Sigmoid colon (tissue), 7 donors: ENCODE measurements at places on chromosomes 1 and 21. TPM values are rescaled to one million over a fixed set of nuclear protein-coding genes. Genes with fewer than 3 reads are reported as not detected.

DNA sequence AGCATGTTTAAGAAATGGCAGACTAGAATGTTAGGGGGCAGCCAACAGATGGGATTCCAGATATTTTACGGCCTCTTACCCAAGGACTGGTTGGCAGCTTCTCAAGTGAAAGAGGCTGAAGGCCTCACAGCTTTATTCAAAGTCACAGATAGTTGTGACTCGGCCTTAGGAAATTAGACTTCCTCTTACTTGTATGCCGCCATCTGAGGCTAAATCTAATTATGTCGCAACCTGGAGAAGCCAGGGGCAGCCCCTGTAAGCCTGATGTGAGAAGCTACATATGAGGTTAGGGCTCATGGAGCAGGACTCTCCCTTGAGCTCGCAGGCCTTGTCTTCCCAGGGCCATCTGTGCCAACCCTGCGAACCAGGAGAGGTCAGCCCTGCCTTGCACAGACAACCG lies 352.5 kb downstream of the HHAT start:
- DNase-seq, result no peak
- H3K4me3 ChIP-seq, result no peak overlapping the region
- no peaks in the 10 kb centered on the region for H3K36me3 ChIP-seq
- no peak overlapping the region for H3K27ac ChIP-seq

DNA sequence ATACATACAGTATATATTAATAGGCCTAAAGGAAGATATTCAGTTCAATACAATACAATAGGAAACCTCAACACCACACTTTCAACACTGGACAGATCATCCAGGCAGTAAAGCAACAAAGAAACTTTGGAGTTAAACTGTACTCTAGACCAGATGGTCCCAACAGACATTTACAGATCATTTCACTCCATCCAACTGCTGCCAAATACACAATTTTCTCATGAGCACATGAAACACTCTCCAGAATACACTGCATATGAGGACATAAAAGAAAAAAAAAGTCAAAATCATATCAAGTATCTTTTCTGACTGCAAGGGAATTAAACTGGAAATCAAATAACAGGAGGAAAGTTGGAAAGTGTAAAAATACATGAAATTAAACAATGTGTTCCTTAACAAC lies 607.5 kb upstream of the BRINP3 start:
- no peak overlapping the region for H3K27ac ChIP-seq
- no peak for DNase-seq
- no peaks in the 10 kb centered on the region for H3K27me3 ChIP-seq
- no peaks in the 10 kb centered on the region for H3K4me1 ChIP-seq
- H3K36me3 ChIP-seq, result no peaks in the 10 kb centered on the region
- H3K4me3 ChIP-seq, result no peak overlapping the region

GRCh38 chr1:206472024-206472423 lies 1.7 kb downstream of the IKBKE start:
- no peak overlapping the region for H3K27ac ChIP-seq
- H3K27me3 ChIP-seq, result no peaks in the 10 kb centered on the region
- H3K4me1 ChIP-seq, result no peaks in the 10 kb centered on the region
- no peaks in the 10 kb centered on the region for H3K36me3 ChIP-seq
- H3K4me3 ChIP-seq, result no peak overlapping the region

DNA sequence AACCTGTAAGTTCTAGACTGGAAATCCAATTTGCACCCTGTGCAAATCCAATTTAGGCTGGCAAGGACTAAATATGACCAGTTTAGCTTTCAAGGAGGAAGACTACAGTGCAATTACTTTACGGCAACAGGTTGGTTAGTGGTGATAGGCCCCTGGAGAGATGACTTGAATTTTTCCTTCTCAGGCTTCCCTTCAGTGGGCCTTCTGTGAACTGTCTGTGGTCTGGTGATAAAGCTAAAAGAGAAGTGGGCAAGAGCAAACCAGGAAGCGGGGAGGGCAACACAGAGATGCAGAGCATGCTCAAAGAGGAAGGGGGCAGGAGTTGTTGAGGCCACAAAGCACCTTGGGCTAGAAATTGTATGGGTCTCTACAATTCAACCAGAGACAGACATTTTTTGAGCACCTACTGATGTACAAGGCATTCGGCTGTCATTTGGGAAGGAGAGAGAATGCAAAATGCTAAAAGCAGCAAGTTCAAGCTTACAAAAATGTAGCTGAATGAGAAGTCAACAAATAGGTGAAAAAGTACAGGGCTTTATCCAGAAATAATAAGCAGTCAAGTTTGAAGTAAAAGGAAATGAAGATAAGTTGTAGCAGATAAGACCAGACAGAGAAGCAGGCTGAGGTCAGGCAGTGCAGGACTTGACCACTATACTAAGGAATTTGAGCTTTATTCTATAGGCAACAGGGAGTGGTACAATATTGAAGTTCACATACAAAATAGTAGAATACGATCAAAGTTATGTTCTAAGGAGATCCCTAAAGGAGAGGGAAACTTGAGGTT lies 23.9 kb downstream of the INPP5B start:
- H3K36me3 ChIP-seq, result no peaks in the 10 kb centered on the region
- no peak overlapping the region for H3K4me3 ChIP-seq
- H3K4me1 ChIP-seq, result peaks cover 6% of the 10 kb centered on the region
- H3K27me3 ChIP-seq, result no peaks in the 10 kb centered on the region
- no peak overlapping the region for H3K27ac ChIP-seq
- no peak for DNase-seq

GRCh38 chr1:54327386-54328065 lies 78.7 kb downstream of the SSBP3 start:
- DNase-seq, result no peak
- no peaks in the 10 kb centered on the region for H3K27me3 ChIP-seq
- no peaks in the 10 kb centered on the region for H3K4me1 ChIP-seq
- H3K4me3 ChIP-seq, result peak overlapping the region; percentile 6
- H3K27ac ChIP-seq, result peak overlapping the region; percentile 83

GRCh38 chr1:224542783-224543440 lies 73.2 kb upstream of the CNIH3 start:
- H3K27me3 ChIP-seq, result no peaks in the 10 kb centered on the region
- no peaks in the 10 kb centered on the region for H3K4me1 ChIP-seq
- no peak for DNase-seq
- no peak overlapping the region for H3K27ac ChIP-seq
- no peaks in the 10 kb centered on the region for H3K36me3 ChIP-seq

- no peak for DNase-seq
- no peaks in the 10 kb centered on the region for H3K27me3 ChIP-seq
- H3K4me3 ChIP-seq, result no peak overlapping the region
- H3K4me1 ChIP-seq, result no peaks in the 10 kb centered on the region
- no peaks in the 10 kb centered on the region for H3K36me3 ChIP-seq
- no peak overlapping the region for H3K27ac ChIP-seq
Observed at GRCh38 chr1:57770772-57771171, 346.9 kb upstream of the DAB1 start.

GRCh38 chr1:111906816-111907215 lies 82.7 kb downstream of the KCND3 start:
- DNase-seq, result peak; percentile 0
- H3K4me3 ChIP-seq, result no peak overlapping the region
- H3K36me3 ChIP-seq, result no peaks in the 10 kb centered on the region
- peaks cover 19% of the 10 kb centered on the region for H3K4me1 ChIP-seq

- H3K27me3 ChIP-seq, result no peaks in the 10 kb centered on the region
- H3K4me1 ChIP-seq, result no peaks in the 10 kb centered on the region
- H3K36me3 ChIP-seq, result peaks cover 4% of the 10 kb centered on the region
Observed at GRCh38 chr1:186424539-186424938, 36.4 kb downstream of the PDC start.

- no peaks in the 10 kb centered on the region for H3K36me3 ChIP-seq
- peaks cover 43% of the 10 kb centered on the region for H3K4me1 ChIP-seq
- peak; percentile 77 for DNase-seq
Observed at GRCh38 chr1:32703479-32704291, 1.1 kb upstream of the SYNC start.

DNA sequence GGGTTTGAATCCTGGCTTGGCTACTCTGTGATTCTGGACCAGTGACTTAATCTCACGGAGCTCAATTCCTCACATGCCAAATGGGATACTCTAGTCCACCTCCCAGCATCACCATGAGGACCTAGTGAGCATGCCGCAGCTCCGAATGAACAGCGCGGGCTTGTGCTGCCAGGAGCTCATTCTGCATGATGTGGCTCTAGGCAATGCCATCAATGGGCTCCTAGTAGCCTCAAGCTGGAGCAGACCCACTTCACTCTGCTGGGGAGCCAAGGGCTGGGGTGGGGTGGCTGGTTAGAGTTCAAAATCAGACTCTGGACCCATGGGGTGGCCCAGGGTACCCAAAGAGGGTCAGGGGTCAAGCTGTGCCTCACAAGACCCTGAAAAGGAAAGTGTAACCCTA lies 41.5 kb downstream of the CDK18 start:
- no peaks in the 10 kb centered on the region for H3K36me3 ChIP-seq
- no peak overlapping the region for H3K27ac ChIP-seq
- H3K27me3 ChIP-seq, result peaks cover 24% of the 10 kb centered on the region
- H3K4me3 ChIP-seq, result no peak overlapping the region
- DNase-seq, result no peak

GRCh38 chr1:10507111-10507879 lies 32.5 kb downstream of the PEX14 start:
- H3K4me1 ChIP-seq, result peaks cover 25% of the 10 kb centered on the region
- no peaks in the 10 kb centered on the region for H3K27me3 ChIP-seq
- no peaks in the 10 kb centered on the region for H3K36me3 ChIP-seq
- peak; percentile 86 for DNase-seq
- H3K27ac ChIP-seq, result no peak overlapping the region

- H3K27ac ChIP-seq, result no peak overlapping the region
- no peak for DNase-seq
- H3K4me1 ChIP-seq, result no peaks in the 10 kb centered on the region
- no peaks in the 10 kb centered on the region for H3K27me3 ChIP-seq
- no peaks in the 10 kb centered on the region for H3K36me3 ChIP-seq
- no peak overlapping the region for H3K4me3 ChIP-seq
Observed at GRCh38 chr1:66711420-66711819, 40.8 kb upstream of the DYNLT5 start.

DNA sequence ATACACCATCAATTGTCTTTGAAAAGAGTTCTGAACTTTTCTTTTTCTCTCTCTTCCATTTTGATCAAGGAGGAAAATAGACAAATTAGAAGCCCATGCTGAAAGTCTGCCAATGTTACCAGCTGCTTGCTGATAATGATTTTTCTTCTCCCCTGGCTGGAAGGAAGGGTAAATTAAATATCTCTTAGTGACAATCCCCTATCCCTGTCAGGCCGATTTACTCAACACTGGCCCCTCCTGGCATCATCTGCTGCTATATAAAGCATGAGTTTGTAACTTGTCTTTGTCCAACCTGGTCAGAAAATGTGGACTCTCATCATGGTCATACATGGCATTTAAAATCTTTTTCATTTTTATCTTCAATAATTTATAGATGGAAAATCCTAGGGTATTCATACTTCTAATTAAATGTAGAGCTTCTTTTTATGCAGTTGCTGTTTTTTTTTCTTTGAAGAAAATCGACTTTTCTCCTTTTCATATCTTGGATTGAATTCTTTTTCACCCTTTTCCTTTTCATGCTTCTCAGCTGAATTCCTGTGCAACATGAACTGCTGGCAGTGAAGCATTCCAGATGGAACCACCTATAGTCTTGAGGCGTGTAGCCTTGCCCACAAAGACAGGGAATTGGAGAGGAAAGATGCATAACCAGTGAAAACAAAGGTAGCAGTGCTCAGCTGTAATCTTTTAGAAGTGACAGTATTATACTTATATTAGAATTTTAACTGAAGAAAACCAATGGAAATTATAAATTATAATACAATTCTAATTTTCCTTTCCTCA lies 214.7 kb upstream of the PTGFR start:
- no peak for DNase-seq
- peaks cover 11% of the 10 kb centered on the region for H3K4me1 ChIP-seq
- H3K27me3 ChIP-seq, result no peaks in the 10 kb centered on the region
- H3K27ac ChIP-seq, result no peak overlapping the region

- no peaks in the 10 kb centered on the region for H3K4me1 ChIP-seq
- no peak overlapping the region for H3K27ac ChIP-seq
- H3K36me3 ChIP-seq, result no peaks in the 10 kb centered on the region
- H3K4me3 ChIP-seq, result no peak overlapping the region
- H3K27me3 ChIP-seq, result no peaks in the 10 kb centered on the region
Observed at GRCh38 chr1:233647073-233647472, 33.2 kb downstream of the KCNK1 start.

DNA sequence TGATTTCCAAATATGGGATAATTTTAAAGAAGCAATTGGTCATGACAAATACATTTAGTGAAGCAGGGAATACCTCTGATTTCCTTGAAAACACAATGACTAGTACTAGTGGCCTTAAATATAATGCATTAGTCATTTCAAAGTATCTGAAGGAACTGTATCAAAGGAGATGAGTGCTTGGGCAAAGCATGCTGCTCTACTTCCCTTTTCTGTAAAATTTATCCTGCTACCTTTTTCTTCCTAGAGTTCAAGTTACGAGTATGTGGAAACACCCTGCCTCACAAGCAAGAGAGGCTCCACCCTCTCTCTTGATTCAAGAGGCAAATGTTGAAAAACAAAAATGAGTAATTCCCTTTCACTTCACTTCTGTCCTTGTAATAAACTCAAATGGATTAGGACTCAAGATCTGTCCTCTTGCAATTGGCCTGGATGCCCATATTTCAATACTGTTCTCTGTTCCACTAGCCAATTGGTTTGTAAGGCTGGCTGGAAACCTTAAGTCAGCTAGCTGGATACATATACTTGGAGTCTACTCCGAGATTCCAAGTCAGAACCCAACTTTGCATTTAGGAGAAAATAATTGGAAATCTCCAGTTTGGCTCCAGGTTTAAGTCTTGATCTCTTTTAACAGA lies 92.5 kb downstream of the CDC42BPA start:
- no peaks in the 10 kb centered on the region for H3K4me1 ChIP-seq
- H3K27me3 ChIP-seq, result no peaks in the 10 kb centered on the region
- no peak overlapping the region for H3K27ac ChIP-seq
- no peaks in the 10 kb centered on the region for H3K36me3 ChIP-seq
- DNase-seq, result no peak

- no peaks in the 10 kb centered on the region for H3K36me3 ChIP-seq
- H3K4me3 ChIP-seq, result no peak overlapping the region
- no peak for DNase-seq
- H3K4me1 ChIP-seq, result peaks cover 51% of the 10 kb centered on the region
- H3K27ac ChIP-seq, result no peak overlapping the region
- no peaks in the 10 kb centered on the region for H3K27me3 ChIP-seq
Observed at GRCh38 chr1:113787663-113788062, 24.6 kb downstream of the RSBN1 start.

Gene MYCBP
- 14.3 TPM for total RNA-seq

Gene ICOSLG
- total RNA-seq, result 0.82 TPM

Gene AGO4
- 29.9 TPM for total RNA-seq

Gene LAX1
- total RNA-seq, result 0.83 TPM

Gene AGMAT
- total RNA-seq, result 0.14 TPM

Gene TMIGD3
- total RNA-seq, result 4.4 TPM

Gene S100A5
- not detected for total RNA-seq

Gene A3GALT2
- not detected for total RNA-seq

Gene GNAT2
- total RNA-seq, result not detected
